ENCODE measurements at places on chromosomes 2 and 18.

DNA sequence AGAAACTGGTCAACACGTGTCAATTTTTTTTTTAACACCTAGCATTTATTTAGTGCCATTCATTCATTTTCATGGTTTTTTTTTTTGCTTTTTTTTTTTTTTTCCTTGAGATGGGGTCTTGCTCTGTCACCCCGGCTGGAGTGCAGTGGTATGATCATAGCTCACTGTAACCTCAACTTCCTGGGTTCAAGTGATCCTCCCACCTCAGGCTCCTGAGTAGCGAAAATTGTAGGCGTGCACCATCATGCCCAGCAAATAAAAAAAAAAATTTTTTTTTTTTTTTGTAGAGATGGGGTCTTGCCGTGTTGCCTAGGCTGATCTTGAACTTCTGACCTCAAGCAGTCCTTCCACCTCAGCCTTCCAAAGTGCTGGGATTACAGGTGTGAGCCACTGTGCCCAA lies 21.1 kb downstream of the USP14 start:
- no peaks in the 10 kb centered on the region for H3K36me3 ChIP-seq
- no peaks in the 10 kb centered on the region for H3K27me3 ChIP-seq
- no peak overlapping the region for H3K4me3 ChIP-seq
- no peak for DNase-seq
- H3K4me1 ChIP-seq: peaks cover 17% of the 10 kb centered on the region

DNA sequence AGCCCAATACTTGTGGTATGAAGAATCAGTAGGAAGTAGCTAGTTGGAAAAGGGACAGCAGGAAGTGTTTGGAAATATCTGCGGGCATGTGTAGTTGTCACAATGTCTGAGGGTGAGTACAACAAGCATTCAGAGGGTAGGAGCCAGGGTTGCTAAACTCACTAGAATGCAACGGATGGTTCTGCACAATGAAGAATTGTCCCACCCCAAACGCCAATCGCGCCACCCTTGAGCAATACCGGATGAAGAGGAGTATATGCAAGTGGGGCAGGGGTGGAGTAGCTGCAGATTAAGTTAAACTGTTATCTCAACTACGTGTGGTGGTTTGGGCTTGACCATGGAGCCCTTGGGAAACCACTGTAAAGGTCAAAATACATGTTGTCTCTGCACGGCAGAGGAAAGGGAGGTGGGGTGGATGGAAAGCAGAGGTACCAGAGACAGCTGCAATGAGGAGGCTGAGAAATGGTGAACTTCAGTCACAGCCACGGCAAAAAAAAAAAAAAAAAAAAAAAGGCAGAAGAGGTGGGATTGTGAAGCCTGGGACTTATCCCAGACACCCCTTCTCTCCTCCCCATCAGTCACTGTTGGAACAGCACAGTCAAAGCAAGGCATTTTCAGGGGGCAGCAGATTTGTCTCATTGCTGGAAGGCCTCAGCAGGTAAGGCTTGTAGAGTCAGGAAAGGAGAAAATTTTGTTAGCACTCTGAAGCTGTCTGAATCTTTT lies 5.2 kb downstream of the CCL20 start:
- H3K4me3 ChIP-seq: no peak overlapping the region
- no peaks in the 10 kb centered on the region for H3K36me3 ChIP-seq
- no peak overlapping the region for H3K27ac ChIP-seq
- peaks cover 14% of the 10 kb centered on the region for H3K27me3 ChIP-seq
- DNase-seq: no peak

DNA sequence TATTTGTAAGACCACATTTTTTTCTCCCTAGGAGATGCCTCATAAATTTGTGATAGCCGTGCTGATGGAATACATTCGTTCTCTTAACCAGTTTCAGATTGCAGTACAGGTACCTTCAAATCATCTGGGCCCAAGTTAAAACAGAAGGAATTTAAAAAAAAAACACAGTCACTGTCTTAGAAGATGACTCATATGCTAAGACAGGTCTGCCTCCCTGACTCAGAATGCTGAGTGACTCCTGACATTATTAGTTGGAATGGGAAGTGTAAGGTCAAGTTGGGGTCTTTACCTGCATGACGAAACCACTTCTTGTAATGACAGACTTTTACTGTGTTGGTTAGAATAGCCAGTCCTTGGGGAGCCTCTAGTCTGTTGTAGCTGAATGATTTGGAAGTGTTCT lies 26.3 kb downstream of the RMC1 start:
- H3K27me3 ChIP-seq: no peaks in the 10 kb centered on the region
- H3K4me1 ChIP-seq: no peaks in the 10 kb centered on the region
- H3K4me3 ChIP-seq: no peak overlapping the region
- H3K36me3 ChIP-seq: peaks cover 100% of the 10 kb centered on the region

- no peaks in the 10 kb centered on the region for H3K36me3 ChIP-seq
- H3K27me3 ChIP-seq: no peaks in the 10 kb centered on the region
- DNase-seq: peak; percentile 47
- H3K4me3 ChIP-seq: no peak overlapping the region
Observed at GRCh38 chr2:232325324-232326273, 53.0 kb upstream of the ALPP start.

DNA sequence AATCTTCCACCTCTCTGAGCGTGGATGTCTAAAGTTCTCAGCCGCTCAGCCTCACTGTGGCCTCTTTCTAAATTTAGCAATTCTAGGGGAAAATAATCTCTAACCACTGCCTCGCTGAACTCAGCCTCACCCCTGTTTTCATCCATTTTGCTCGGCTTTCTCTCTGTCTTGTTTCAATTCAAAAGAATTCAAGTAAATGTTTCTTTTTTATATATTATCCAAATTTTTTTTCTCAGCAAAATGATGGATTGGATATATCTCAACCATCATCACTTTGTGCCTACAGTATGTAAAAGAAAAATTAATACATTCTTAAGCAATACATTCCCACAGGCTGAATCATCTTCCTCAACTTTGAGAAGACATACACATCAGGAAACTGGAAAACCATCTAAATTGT lies 24.0 kb upstream of the GALNT5 start:
- no peaks in the 10 kb centered on the region for H3K4me1 ChIP-seq
- H3K27ac ChIP-seq: no peak overlapping the region
- H3K27me3 ChIP-seq: no peaks in the 10 kb centered on the region
- DNase-seq: no peak
- no peaks in the 10 kb centered on the region for H3K36me3 ChIP-seq
- H3K4me3 ChIP-seq: no peak overlapping the region

GRCh38 chr2:66982766-66983165 lies 414.4 kb upstream of the ETAA1 start:
- no peak for DNase-seq
- H3K4me3 ChIP-seq: no peak overlapping the region
- no peaks in the 10 kb centered on the region for H3K27me3 ChIP-seq

- H3K27me3 ChIP-seq: no peaks in the 10 kb centered on the region
- no peaks in the 10 kb centered on the region for H3K4me1 ChIP-seq
- no peak overlapping the region for H3K27ac ChIP-seq
Observed at GRCh38 chr18:71242981-71243380, 954.1 kb downstream of the SOCS6 start.

DNA sequence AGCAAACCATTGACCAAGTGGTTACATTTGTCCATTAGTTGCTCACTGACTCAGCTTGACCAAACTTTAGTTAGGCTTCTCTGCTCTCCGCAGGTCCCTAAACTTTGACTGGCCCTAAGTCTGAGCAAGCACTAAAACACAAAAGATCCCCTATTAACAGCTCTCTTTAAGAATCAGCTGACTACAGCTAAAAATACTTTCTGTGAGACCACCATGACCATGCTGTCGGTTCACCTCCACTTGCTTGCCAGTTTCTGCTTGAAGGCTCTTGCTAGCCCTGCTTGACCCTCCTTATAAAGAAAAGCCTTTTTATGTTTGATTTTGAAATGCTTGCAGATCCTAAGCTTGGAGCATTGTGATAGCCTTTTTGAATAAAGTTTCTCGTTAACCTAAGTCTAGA lies 40.4 kb upstream of the RIT2 start:
- no peaks in the 10 kb centered on the region for H3K4me1 ChIP-seq
- no peaks in the 10 kb centered on the region for H3K27me3 ChIP-seq
- no peaks in the 10 kb centered on the region for H3K36me3 ChIP-seq
- no peak overlapping the region for H3K4me3 ChIP-seq

DNA sequence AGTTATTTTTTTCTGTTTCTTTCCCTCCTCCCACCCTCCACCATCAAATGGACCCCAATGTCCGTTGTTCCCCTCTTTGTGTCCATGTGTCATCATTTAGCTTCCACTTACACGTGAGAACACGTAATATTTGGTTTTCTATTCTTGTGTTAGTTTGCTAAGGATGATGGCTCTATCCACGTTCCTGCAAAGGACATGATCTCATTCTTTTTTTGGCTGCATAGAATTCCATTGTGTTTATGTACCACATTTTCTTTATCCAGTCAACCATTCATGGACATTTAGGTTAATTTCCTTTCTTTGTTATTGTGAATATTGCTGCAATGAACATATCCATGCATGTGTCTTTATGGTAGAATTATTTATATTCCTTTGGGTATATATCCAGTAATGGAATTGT lies 91.3 kb upstream of the TNP1 start:
- H3K27ac ChIP-seq: no peak overlapping the region
- no peaks in the 10 kb centered on the region for H3K4me1 ChIP-seq
- no peak overlapping the region for H3K4me3 ChIP-seq
- no peaks in the 10 kb centered on the region for H3K36me3 ChIP-seq
- no peak for DNase-seq

DNA sequence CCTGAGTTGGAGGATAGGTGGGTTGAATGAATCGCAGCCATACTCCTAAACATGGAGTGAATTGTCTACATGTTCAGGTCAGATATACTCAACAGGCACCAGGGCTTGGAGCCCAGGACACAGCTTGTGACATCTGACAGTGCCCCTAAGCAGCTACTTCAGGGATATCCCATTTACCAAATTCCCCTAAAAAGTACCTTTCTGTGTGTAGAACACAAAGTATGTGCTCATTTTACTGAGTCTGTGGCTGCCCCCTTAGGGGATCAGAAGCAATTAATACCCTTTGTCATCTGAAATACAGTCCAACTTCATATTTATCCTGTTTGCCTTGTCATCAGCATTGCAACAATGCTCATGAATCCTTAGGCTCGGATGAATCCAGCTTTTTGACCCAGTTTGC lies 20.8 kb downstream of the TNFRSF11A start:
- no peak for DNase-seq
- no peaks in the 10 kb centered on the region for H3K27me3 ChIP-seq
- no peaks in the 10 kb centered on the region for H3K4me1 ChIP-seq
- no peak overlapping the region for H3K4me3 ChIP-seq
- H3K36me3 ChIP-seq: no peaks in the 10 kb centered on the region

DNA sequence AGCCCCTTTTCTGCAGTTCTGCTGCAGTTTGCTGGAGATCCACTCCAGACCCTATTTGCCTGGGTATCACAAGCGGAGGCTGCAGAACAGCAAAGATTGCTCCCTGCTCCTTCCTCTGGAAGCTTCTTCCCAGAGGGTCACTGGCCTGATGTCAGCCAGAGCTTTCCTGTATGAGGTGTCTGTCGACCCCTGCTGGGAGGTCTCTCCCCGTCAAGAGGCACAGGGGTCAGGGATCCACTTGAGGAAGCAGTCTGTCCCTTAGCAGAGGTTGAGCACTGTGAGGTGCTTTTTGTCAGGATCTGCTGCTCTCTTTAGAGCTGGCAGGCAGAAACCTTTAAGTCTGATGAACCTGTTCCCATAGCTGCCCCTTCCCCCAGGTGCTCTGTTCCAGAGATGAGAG lies 42.0 kb upstream of the MYL1 start:
- H3K27ac ChIP-seq: no peak overlapping the region
- H3K36me3 ChIP-seq: no peaks in the 10 kb centered on the region
- no peak for DNase-seq
- no peak overlapping the region for H3K4me3 ChIP-seq

- H3K4me1 ChIP-seq: no peaks in the 10 kb centered on the region
- H3K4me3 ChIP-seq: no peak overlapping the region
- no peaks in the 10 kb centered on the region for H3K36me3 ChIP-seq
- DNase-seq: no peak
Observed at GRCh38 chr18:58161659-58162058, 117.6 kb downstream of the NEDD4L start.

GRCh38 chr2:68734688-68735525 lies at the start of gene ARHGAP25:
ARHGAP25 (plus strand) TSS chr2:68734811; CDS start chr2:68735200, 389 bp downstream.
- no peaks in the 10 kb centered on the region for H3K36me3 ChIP-seq
- no peak for DNase-seq
- no peaks in the 10 kb centered on the region for H3K4me1 ChIP-seq
- H3K27ac ChIP-seq: peak within 1 kb of the TSS; percentile 94
- H3K27me3 ChIP-seq: no peaks in the 10 kb centered on the region

GRCh38 chr2:138280999-138281695 lies 220.4 kb upstream of the SPOPL start:
- no peak overlapping the region for H3K4me3 ChIP-seq
- DNase-seq: no peak
- H3K27me3 ChIP-seq: no peaks in the 10 kb centered on the region
- H3K36me3 ChIP-seq: no peaks in the 10 kb centered on the region
- no peak overlapping the region for H3K27ac ChIP-seq

GRCh38 chr18:44761812-44762211 lies 81.1 kb downstream of the SETBP1 start:
- DNase-seq: no peak
- H3K4me1 ChIP-seq: no peaks in the 10 kb centered on the region
- H3K27me3 ChIP-seq: no peaks in the 10 kb centered on the region
- no peak overlapping the region for H3K27ac ChIP-seq

- H3K4me3 ChIP-seq: no peak overlapping the region
- DNase-seq: no peak
- no peaks in the 10 kb centered on the region for H3K4me1 ChIP-seq
- H3K36me3 ChIP-seq: no peaks in the 10 kb centered on the region
- no peak overlapping the region for H3K27ac ChIP-seq
Observed at GRCh38 chr2:254241-254640, 9.6 kb downstream of the SH3YL1 start.

DNA sequence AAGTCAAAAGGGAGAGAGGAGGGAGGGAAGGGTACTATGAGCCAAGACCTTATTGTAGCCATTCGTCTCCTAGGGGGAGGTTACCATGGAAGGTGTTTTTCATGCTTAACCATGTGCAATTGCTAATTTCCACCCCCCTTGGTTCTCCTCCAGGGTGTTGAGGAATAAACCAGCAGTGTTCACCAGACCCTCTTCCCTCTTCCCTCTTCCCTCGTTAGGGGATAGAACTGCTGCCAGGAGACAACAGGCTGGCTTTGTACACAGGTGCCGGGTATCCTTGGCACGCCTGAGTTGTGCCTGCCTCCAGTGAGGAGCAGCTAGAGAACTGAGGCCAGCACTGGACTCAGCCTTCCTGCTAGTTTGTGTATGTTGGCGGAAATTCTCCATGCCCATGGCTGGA lies 41.1 kb upstream of the ARL5A start:
- no peak overlapping the region for H3K4me3 ChIP-seq
- no peaks in the 10 kb centered on the region for H3K4me1 ChIP-seq
- DNase-seq: no peak
- no peaks in the 10 kb centered on the region for H3K27me3 ChIP-seq

Data from heart right ventricle (tissue), 16 donors.